ENCODE measurements at places on chromosomes 13 and 19. TPM values are rescaled to one million over a fixed set of nuclear protein-coding genes. Genes with fewer than 3 reads are reported as not detected.

Gene SLITRK5
- total RNA-seq, result not detected

Gene SYCN
- total RNA-seq, result not detected

Gene IGLON5
- not detected for total RNA-seq

Gene WDR88
- total RNA-seq, result not detected

Gene MED16
- 33.1 TPM for total RNA-seq

Gene FCAR
- total RNA-seq, result not detected

Gene CYP4F2
- not detected for total RNA-seq

Gene BRSK1
- 11.3 TPM for total RNA-seq

Gene FAM32A
- 91.3 TPM for total RNA-seq

Gene TBXA2R
- total RNA-seq, result 1.5 TPM

Gene EPS8L1
- total RNA-seq, result not detected

Gene FAM124A
- total RNA-seq, result 0.30 TPM

Gene PSG7
- not detected for total RNA-seq

Gene GARIN5A
- 0.53 TPM for total RNA-seq

Gene VASP
- 81.0 TPM for total RNA-seq

Gene MISP
- total RNA-seq, result under 0.01 TPM

Gene ATXN8OS
- not detected for total RNA-seq

Gene ZNF14
- total RNA-seq, result 4.9 TPM

Gene CCL25
- not detected for total RNA-seq

Gene PSG3
- total RNA-seq, result not detected

Gene ZNF264
- total RNA-seq, result 32.6 TPM

Gene DCT
- total RNA-seq, result 0.12 TPM

Gene CNFN
- not detected for total RNA-seq

Gene PRKCG
- total RNA-seq, result 0.23 TPM

Gene SIPA1L3
- total RNA-seq, result 8.9 TPM

Gene KLK7
- not detected for total RNA-seq

Gene RAB11B
- 76.3 TPM for total RNA-seq

Gene SCEL
- total RNA-seq, result not detected

Gene ZNF878
- 0.23 TPM for total RNA-seq

Gene ANKRD24
- total RNA-seq, result 0.53 TPM

Gene ZNF793
- 2.2 TPM for total RNA-seq

Gene RAB3A
- 1.4 TPM for total RNA-seq

Gene GNG8
- total RNA-seq, result not detected

Gene MAB21L1
- total RNA-seq, result 5.5 TPM

Gene ZNF497
- total RNA-seq, result 0.68 TPM

Gene CGB2
- not detected for total RNA-seq

Gene NCAN
- total RNA-seq, result not detected

Gene SIGLEC11
- not detected for total RNA-seq

Gene GFY
- not detected for total RNA-seq

Gene RUBCNL
- total RNA-seq, result 18.5 TPM

Gene SIGLEC12
- not detected for total RNA-seq

Gene ZNF135
- total RNA-seq, result 3.6 TPM
